ENCODE measurements at places on chromosomes 5 and 9. TPM values are rescaled to one million over a fixed set of nuclear protein-coding genes. Genes with fewer than 3 reads are reported as not detected.

DNA sequence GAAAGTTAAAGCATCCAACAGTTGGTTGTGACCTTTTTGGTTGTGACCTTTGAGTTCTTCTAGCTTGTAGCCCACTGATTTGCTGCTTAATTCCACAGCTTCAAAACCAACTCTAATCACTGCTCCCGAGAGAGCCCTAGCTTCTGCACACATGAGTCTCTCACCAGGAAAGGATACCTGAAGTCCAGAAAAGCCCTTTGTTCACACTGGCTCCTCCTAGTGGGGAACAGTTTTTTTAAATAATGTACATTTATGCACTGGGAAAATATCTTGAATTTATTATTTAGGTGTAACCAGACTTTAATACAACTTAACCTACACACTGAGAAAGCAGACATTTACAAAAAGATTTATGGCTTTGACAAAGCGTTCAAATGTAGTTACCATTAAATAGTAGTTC is 120.2 kb upstream of the CCDC152 start:
- H3K4me1 ChIP-seq, result no peaks in the 10 kb centered on the region
- peaks cover 4% of the 10 kb centered on the region for H3K27me3 ChIP-seq
- H3K36me3 ChIP-seq, result no peaks in the 10 kb centered on the region
- no peak for DNase-seq
- no peak overlapping the region for H3K4me3 ChIP-seq

GRCh38 chr9:21110708-21111576 is 30.7 kb downstream of the IFNW1 start:
- no peaks in the 10 kb centered on the region for H3K36me3 ChIP-seq
- H3K4me1 ChIP-seq, result no peaks in the 10 kb centered on the region
- H3K4me3 ChIP-seq, result no peak overlapping the region
- H3K27ac ChIP-seq, result no peak overlapping the region
- DNase-seq, result no peak

DNA sequence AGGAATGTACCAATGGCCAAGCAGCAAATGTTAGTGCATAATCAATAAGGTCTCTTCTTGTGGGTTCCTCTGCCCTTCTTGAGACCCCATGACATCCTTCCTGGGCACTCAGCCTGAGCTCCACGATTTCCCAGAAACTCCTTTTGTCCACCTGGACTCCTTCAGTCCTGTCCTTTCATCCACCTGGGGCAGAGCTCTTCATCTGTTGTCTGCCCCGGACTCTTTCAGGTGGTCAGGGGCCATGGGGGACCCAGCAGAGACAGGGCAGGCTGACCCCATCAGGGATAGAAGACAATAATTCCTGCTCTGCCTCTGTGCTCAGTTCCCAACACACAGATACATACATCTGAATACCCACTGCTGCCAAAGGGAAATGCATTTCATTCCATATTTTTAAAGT is 58.9 kb upstream of the OTULINL start:
- no peak overlapping the region for H3K4me3 ChIP-seq
- DNase-seq, result no peak
- no peaks in the 10 kb centered on the region for H3K4me1 ChIP-seq

- H3K36me3 ChIP-seq, result no peaks in the 10 kb centered on the region
- H3K4me3 ChIP-seq, result no peak within 1 kb of the TSS
- no peak within 1 kb of the TSS for H3K27ac ChIP-seq
- H3K27me3 ChIP-seq, result peaks cover 19% of the 10 kb centered on the region
- no peaks in the 10 kb centered on the region for H3K4me1 ChIP-seq
These were observed at the start of gene PRLR for GRCh38 chr5:35230038-35230611. Gene PRLR (minus strand): TSS chr5:35230487. CDS start chr5:35089620, 140,867 bp downstream.

- no peak for DNase-seq
- no peak overlapping the region for H3K4me3 ChIP-seq
- H3K27ac ChIP-seq, result no peak overlapping the region
- H3K4me1 ChIP-seq, result no peaks in the 10 kb centered on the region
- H3K36me3 ChIP-seq, result no peaks in the 10 kb centered on the region
- H3K27me3 ChIP-seq, result no peaks in the 10 kb centered on the region
These were observed 728.2 kb downstream of the BRINP1 start for GRCh38 chr9:118640836-118641560.

DNA sequence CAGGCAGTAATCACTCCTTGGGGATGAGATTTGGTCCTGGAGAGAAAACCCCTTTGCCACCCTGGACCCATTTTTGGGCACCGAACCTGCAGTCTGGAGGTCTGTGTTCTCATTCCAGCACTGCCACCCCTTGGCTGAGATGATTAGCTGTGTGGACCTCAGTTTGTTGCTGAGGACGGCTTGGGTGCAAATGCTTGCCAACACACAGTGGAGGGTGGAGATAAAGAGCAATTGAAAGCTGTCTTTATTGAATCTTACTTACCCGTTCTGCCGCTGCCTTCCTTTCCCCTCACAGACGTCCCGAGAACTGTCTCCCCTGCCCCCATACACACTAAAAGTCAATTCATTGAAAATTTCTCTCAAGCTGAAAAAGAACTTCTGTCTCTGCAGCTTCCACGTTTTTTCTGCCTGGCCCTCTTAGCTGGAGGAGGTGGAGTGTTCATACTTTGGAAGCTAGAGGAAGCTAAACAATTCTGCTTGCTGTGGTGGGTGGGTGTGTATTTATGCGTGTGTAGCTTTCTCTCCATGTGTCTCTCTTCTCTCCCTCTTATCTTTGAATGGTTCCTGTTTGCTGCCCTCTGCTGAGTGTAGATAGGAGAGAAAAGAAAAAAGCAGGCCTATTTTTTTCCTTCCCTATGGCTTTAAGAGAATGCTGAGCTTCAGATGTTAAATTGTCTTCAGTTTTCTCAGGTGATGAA is 6.6 kb downstream of the GALNT10 start:
- peaks cover 53% of the 10 kb centered on the region for H3K4me1 ChIP-seq
- no peaks in the 10 kb centered on the region for H3K36me3 ChIP-seq
- no peaks in the 10 kb centered on the region for H3K27me3 ChIP-seq
- DNase-seq, result peak; percentile 30

DNA sequence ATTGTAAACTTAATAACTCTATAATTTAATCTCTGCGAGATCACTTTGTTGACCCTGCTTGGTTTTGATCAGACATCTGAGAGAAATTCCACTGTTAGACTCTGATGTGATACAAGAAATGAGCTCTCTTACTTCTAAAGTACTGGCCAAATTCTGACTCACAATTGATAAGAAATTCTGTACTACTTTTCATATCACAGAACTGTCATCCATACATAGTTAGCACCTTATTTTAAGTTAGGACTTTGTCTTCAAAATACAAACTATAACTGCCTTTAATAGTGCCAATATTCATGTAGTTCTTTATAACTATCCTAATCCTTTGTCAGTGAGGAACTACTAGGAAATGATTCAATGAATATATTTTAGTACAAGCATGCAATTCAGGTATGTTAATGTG is 23.4 kb downstream of the MARCHF11 start:
- no peak overlapping the region for H3K27ac ChIP-seq
- no peak overlapping the region for H3K4me3 ChIP-seq
- no peak for DNase-seq
- H3K27me3 ChIP-seq, result no peaks in the 10 kb centered on the region
- no peaks in the 10 kb centered on the region for H3K4me1 ChIP-seq

DNA sequence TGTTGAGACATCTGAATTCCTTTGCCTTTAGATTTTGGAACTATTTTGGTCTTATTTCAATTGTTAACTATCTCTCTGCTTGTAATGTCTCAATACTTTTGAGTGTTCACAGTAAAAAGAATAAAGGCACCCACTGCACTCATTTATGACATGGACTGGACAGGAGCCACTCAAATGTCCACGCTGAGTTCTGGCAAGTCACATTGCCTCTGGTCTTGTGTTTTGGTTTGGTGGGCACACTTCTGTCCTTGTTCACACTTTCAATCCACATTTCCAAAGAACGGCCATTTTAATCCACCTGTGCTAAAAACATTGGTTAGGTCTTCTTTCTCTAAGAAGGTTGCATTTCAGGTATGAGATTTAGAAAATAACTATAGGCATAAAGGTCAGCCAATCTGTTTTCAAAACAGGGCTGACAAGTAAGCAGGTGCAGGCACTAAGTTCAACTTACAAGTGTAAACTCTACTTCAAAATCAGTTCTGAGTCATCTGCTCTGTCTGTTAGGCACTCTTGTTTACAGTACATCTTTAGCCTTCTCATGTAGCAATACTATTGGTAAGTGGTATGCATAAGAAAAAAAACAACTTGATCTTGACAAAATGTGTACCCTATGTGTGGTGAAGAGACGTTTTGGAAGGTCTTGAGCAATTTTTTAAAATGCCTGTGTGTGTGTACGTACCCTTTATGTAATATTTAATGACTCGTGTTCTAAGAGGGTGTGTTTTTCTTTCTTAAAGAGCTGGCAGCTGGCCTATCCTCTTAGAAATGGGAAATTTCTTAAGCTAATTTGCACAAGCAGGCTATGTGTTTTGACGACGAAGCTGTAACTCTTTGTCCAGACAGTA is 31.5 kb upstream of the ZFAND5 start:
- no peak overlapping the region for H3K4me3 ChIP-seq
- no peaks in the 10 kb centered on the region for H3K27me3 ChIP-seq
- no peak overlapping the region for H3K27ac ChIP-seq
- no peaks in the 10 kb centered on the region for H3K4me1 ChIP-seq
- H3K36me3 ChIP-seq, result no peaks in the 10 kb centered on the region
- no peak for DNase-seq

DNA sequence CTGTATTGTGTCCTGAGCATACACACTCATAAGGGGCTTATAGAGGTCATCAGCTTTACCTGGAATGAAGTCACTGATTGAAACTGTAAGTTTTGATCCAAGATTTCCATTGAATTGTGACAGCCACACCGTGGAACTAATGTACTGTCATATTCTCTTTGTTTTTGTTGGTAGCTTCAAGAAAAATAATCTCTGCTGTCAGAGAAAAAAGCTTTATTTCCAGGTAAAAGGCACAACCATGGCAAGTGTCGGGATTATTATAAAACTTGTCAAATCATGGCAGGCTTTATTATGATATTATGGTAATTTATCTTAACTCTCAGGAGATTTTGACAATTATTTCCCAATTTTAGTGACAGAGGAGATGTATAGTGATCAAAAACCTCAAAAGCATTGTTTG is 191.2 kb downstream of the FAM170A start:
- no peaks in the 10 kb centered on the region for H3K27me3 ChIP-seq
- H3K36me3 ChIP-seq, result no peaks in the 10 kb centered on the region
- H3K4me3 ChIP-seq, result no peak overlapping the region
- H3K27ac ChIP-seq, result no peak overlapping the region
- H3K4me1 ChIP-seq, result no peaks in the 10 kb centered on the region

DNA sequence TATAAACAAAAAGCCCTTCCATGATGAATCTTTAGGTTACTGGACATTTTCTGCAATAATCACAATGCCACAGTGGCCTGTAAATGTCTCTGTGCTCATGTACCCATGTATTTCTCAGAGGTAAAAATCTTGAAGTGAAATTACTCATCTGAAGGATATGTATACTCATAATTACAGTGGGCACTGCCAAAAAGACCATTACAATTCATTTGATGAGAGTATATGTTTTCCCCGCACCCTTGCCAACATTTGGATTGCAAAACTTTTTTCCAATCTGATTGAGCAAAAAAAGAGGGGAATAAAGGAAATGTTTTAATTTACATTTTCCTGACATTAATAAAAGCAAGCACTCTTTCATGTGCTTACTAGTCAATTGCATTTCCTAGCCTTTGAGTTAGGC is 110.5 kb downstream of the EPB41L4A start:
- no peak for DNase-seq
- no peak overlapping the region for H3K4me3 ChIP-seq
- no peaks in the 10 kb centered on the region for H3K4me1 ChIP-seq
- no peak overlapping the region for H3K27ac ChIP-seq
- H3K36me3 ChIP-seq, result no peaks in the 10 kb centered on the region

- H3K36me3 ChIP-seq, result no peaks in the 10 kb centered on the region
- no peaks in the 10 kb centered on the region for H3K4me1 ChIP-seq
- H3K4me3 ChIP-seq, result no peak overlapping the region
- no peaks in the 10 kb centered on the region for H3K27me3 ChIP-seq
These were observed 457.1 kb downstream of the DTWD2 start for GRCh38 chr5:118531276-118531675.

GRCh38 chr5:177981296-177982071 is 14.6 kb downstream of the PROP1 start:
- H3K27ac ChIP-seq, result no peak overlapping the region
- H3K27me3 ChIP-seq, result peaks cover 31% of the 10 kb centered on the region
- no peak for DNase-seq
- no peaks in the 10 kb centered on the region for H3K4me1 ChIP-seq

GRCh38 chr9:93206576-93207155 is 22.7 kb downstream of the WNK2 start:
- DNase-seq, result peak; percentile 6
- H3K27me3 ChIP-seq, result no peaks in the 10 kb centered on the region
- H3K4me1 ChIP-seq, result peaks cover 6% of the 10 kb centered on the region

DNA sequence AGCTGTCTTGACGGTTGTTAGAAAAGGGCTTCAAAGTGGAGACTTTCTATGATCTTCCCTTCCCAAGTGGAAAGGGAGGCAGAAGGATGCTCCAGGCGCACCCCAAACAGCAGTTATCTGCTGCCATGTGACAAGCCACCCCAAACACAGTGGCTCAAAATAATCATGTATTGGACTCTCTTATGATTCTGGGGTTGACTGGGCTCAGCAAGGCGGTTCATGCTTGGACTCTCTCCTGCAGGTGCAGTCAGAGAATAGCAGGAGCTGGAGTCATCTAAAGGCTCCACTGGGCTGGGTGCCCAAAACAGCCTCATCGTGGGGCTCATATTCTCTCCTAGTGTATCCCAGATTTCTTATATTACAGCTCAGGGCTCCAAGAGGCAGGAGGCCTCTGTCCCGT is 177.6 kb upstream of the IER5L start:
- no peak overlapping the region for H3K4me3 ChIP-seq
- no peaks in the 10 kb centered on the region for H3K4me1 ChIP-seq
- peaks cover 3% of the 10 kb centered on the region for H3K27me3 ChIP-seq
- DNase-seq, result no peak

- H3K4me1 ChIP-seq, result peaks cover 96% of the 10 kb centered on the region
- peak; percentile 74 for DNase-seq
- no peaks in the 10 kb centered on the region for H3K27me3 ChIP-seq
- no peak overlapping the region for H3K27ac ChIP-seq
- peaks cover 4% of the 10 kb centered on the region for H3K36me3 ChIP-seq
These were observed 40.5 kb downstream of the FYB1 start for GRCh38 chr5:39178861-39179260.

DNA sequence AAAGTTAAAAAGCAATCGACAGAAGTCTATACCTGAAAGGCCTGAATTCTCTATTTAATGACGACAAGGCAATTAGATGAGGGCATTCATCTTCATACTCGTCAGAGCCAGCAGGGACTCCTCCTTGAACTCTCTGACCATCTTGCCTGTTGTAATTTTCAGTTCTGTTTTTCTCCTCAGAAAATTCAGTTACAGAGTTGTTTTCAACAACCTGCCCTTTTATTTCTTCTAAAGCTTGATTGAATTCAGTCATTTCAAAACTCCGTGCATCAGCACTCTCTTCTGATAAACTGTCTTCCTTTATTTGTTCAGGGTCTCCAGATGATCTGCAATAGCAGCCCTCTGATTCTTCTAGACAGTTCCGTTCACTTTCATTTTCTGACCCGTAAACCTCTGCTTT is 15.6 kb downstream of the RIOK2 start:
- no peak overlapping the region for H3K4me3 ChIP-seq
- DNase-seq, result no peak
- no peak overlapping the region for H3K27ac ChIP-seq
- H3K27me3 ChIP-seq, result no peaks in the 10 kb centered on the region
- no peaks in the 10 kb centered on the region for H3K4me1 ChIP-seq
- H3K36me3 ChIP-seq, result peaks cover 17% of the 10 kb centered on the region

The MCTP1 gene
- total RNA-seq, result 0.51 TPM

The CKMT2 gene
- total RNA-seq, result not detected

The ARHGEF28 gene
- total RNA-seq, result 0.28 TPM

The CCL27 gene
- total RNA-seq, result 0.39 TPM

The LPAR1 gene
- not detected for total RNA-seq

The DRD1 gene
- not detected for total RNA-seq

The CD74 gene
- total RNA-seq, result 319 TPM

The SLCO6A1 gene
- total RNA-seq, result not detected
